ENCODE measurements at places on chromosomes 1 and 21.

GRCh38 chr1:110524311-110525248 lies 5.6 kb upstream of the KCNA10 start:
- no peak for DNase-seq

DNA sequence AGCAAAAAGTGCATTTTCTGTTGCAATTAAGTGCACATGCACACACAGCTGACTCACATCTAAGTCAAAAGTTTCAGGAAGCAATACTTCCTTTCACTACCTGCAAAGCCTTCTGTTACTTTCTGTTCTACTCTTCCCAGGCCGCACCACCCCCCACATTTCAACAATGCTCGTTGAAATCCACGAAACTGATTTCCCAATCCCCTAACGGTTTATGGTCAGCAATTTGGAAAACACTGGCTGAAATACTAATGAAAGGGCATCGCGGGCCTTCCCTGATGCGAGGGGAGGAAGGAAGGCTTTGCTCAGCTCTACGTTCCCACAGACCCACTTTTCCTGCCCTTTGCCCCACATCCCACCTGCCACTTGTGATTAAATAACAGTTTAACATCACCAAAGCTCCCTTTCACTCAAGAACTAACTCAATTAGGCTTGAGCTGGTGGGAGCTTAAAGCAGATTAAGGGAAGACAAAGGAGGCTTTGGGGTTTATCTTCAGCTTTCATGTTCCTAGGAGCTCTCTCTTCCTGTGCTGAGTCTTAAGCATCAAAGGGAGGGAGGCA lies 243.2 kb upstream of the RAB4A start:
- no peak for DNase-seq

- no peak for DNase-seq
These were observed 4.3 kb downstream of the ATP8B2 start for GRCh38 chr1:154329551-154330131.

DNA sequence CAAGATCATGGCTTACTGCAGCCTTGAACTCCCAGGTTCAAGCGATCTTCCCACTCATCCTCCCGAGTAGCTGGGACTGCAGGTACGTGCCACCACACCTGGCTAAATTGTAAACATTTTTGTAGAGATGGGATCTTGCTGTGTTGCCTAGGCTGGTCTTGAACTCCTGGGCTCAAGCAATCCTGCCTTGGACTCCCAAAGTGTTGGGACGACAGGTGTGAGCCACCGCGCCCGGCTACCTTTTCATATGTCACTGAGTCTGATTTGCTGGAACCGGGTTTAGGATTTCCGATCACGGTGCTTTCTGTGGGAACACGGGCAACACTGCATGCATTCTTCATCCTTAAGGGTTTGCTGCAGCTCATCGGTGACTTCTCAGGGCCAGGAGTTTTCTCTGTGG lies 32.2 kb upstream of the PCBP3 start:
- no peak for DNase-seq

DNA sequence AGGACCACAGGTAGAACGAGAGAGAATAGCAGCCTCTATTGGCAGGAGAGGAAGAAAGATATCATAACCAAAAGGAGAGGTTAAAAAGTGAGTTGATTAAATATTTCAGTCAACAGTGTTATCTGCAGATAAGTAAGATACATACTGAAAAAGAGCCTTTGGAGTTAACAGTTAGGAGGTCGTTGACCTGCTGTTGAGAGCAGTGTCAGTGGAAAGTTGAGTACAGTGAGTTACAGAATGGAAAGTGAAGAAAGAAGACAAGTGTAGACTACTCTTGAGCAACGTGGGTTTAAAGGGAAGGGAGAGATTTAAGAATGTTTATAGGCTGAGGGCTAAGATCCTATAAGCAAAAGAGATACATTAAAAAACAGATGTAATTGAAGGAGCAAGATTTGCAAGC lies 30.2 kb downstream of the GNAT2 start:
- no peak for DNase-seq

DNA sequence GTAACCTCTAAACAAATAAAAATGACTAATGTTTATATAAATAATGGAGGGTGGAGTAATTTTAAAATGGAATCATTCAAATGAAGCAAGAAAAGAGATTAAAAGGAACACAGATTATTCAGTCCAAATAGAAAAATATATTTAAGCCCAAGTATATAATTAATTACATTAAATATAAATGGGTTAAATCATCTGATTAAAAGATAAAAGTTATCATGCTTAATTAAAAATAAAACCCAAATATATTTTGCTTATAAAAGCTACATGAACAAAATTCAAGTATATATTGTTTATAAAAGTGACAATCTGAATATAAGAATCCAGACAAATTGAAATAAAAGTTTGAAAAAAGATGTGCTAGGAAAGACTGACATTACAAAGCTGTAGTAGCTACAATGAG lies 63.9 kb upstream of the ACTRT2 start:
- no peak for DNase-seq

All from left ventricle myocardium inferior (tissue), 1 donor.